NCI-H510A (cell line): ENCODE measurements at places on chromosomes 1 and 21.

DNA sequence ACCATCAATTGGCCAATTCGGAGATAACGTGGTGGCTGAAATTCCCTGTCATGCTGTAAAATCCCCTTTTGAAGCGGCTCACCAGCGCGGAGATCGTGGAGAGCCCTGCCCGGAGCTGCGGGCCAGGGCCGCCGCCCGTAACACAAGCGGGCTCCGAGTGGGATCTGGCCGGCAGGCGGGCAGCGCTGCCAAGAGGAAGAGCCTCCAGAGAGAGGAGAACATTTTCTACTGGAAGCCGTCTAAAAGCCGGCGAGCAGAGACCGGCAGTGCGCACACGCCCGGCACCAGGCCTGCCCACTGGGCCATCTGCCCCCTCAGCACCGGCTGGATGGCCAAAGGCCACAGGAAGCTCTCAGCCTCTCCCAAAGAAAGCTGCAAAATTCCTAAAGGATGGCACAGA, 15.5 kb downstream of the SSBP3 start:
- no peak for DNase-seq

DNA sequence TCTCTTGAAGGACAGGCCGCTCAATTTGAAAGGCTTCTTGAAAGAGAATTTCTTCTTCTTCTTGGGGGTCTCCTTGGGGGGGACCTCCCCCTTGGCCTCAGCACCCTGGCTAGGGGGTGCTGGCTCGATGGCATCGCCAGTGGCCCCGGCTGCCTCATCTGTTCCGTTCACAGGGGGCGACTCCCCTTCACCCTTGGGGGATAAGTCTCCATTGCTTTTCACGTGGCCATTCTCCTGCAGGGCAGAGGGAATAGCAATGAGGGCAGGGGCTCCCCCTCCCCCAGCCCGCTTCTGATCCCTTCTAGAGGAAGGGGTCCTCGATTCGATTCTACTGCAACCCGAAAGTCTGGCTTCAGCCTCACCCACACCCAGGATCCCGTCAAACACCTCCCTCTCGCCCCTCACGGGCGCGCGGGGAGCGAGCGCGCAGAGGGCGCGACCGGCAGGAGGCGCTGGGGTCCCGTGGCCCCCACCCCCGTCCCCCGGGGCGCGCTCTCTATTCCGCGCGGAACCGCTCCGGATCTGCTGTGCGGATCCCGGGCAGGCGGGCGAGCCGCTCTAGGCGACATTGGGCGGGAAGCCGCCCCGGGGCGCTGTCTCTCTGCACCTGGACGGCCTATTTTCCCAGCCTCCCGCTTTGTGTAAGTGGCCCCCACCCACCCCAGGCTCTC, 1.0 kb downstream of the MARCKSL1 start:
- no peak for DNase-seq

- DNase-seq = peak; percentile 66
Measured at GRCh38 chr1:110130113-110130591, 17.9 kb downstream of the UBL4B start.

GRCh38 chr21:44423941-44424607, 31.2 kb upstream of the LRRC3 start:
- DNase-seq = no peak

DNA sequence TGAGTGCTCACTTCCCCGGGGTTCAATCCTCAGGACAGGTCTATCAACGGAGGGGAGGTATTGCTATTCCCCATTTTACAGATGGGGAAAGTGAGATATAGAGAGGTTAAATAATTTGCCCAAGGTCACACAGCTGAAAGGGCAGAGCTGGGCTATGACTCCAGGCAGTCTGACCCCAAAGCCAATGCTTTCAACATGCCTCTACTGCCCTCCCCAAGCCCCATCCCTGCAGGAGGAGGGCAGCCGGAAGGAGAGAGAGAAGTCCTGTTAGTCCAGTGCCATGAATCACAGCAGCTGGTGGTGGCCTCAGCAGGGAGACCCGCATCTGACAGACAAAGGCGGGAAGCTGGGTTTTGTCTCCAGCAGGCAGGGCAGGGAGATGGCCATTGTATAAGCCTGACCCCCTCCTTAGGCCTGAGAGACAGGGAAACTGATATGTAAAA, 20.0 kb upstream of the CLIC4 start:
- no peak for DNase-seq

GRCh38 chr1:186094172-186094571, 280.9 kb downstream of the TPR start:
- DNase-seq = no peak

- no peak for DNase-seq
Measured at GRCh38 chr1:58813361-58813760, 29.5 kb upstream of the JUN start.

- DNase-seq = no peak
Measured at GRCh38 chr1:166083887-166084286, 82.9 kb downstream of the FAM78B start.

- DNase-seq = no peak
Measured at GRCh38 chr1:154886281-154887015, 16.4 kb upstream of the KCNN3 start.

- DNase-seq = no peak
Measured at GRCh38 chr1:95578462-95578861, 344.5 kb downstream of the RWDD3 start.
